Thoracic aorta (tissue), 2 donors: ENCODE measurements at places on chromosomes 5 and 9. TPM values are rescaled to one million over a fixed set of nuclear protein-coding genes. Genes with fewer than 3 reads are reported as not detected.

LCN2 gene
- total RNA-seq = not detected

MLANA gene
- not detected for total RNA-seq

PCDHA1 gene
- not detected for total RNA-seq

SPATA31D4 gene
- total RNA-seq = not detected

GMCL2 gene
- not detected for total RNA-seq

PCDHB13 gene
- total RNA-seq = 8.0 TPM

ECPAS gene
- total RNA-seq = 72.7 TPM

OR4F3 gene
- total RNA-seq = not detected

PCDHGC3 gene
- total RNA-seq = 99.9 TPM

SMIM15 gene
- total RNA-seq = 23.9 TPM

ECM2 gene
- 63.6 TPM for total RNA-seq

MIER3 gene
- 15.4 TPM for total RNA-seq

ACTBL2 gene
- total RNA-seq = not detected

FGF1 gene
- 11.4 TPM for total RNA-seq

GDA gene
- total RNA-seq = not detected

BNC2 gene
- total RNA-seq = 16.1 TPM

COL15A1 gene
- 23.3 TPM for total RNA-seq

ARL10 gene
- 10.4 TPM for total RNA-seq
